Stimulated activated naive CD4-positive, alpha-beta T cell (primary cell): ENCODE measurements at places on chromosomes 1 and 21.

- DNase-seq, result no peak
These were observed 3.8 kb downstream of the PTAFR start for GRCh38 chr1:28172713-28173150.

DNA sequence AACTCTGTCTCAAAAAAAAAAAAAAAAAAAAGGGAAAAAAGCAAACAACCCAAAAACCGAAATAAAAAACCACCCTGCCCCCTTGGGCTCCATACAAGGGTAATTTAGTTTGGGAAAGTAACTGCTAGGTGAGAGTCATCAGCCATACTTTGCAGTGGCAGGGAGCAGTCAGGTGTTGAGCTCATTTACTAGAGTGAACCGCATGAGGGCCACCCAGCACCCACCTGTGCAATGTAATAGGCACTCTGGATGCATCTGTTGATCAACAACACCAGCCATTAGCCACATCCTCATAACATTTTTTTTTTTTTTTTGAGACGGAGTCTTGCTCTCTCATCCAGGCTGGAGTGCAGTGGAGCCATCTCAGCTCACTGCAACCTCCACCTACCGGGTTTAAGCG is 9.1 kb downstream of the INAVA start:
- DNase-seq, result no peak

GRCh38 chr1:150749720-150750311 is 15.8 kb downstream of the CTSS start:
- no peak for DNase-seq

DNA sequence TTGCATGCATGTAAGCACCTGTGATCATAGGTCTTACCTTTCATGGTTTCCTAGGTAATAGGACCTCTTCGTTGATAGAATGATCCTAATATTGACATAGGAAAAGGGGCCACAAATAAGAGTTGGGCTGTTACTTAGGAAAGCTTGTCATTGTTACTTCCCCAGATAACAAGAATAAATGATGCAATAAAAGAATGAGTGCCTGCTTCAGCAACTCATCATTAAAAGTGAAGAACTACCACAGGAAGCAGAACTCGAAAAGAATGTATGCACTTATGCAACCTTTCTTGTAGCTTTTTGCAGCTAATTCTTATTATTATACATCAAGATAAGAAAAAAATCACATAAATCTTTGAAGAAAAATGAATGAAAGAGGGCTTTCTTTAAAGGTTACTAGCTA is 548.6 kb downstream of the LTN1 start:
- DNase-seq, result no peak

- no peak for DNase-seq
These were observed 33.1 kb upstream of the FOXO6 start for GRCh38 chr1:41328001-41328615.
